ENCODE measurements at places on chromosomes 1 and 21.

DNA sequence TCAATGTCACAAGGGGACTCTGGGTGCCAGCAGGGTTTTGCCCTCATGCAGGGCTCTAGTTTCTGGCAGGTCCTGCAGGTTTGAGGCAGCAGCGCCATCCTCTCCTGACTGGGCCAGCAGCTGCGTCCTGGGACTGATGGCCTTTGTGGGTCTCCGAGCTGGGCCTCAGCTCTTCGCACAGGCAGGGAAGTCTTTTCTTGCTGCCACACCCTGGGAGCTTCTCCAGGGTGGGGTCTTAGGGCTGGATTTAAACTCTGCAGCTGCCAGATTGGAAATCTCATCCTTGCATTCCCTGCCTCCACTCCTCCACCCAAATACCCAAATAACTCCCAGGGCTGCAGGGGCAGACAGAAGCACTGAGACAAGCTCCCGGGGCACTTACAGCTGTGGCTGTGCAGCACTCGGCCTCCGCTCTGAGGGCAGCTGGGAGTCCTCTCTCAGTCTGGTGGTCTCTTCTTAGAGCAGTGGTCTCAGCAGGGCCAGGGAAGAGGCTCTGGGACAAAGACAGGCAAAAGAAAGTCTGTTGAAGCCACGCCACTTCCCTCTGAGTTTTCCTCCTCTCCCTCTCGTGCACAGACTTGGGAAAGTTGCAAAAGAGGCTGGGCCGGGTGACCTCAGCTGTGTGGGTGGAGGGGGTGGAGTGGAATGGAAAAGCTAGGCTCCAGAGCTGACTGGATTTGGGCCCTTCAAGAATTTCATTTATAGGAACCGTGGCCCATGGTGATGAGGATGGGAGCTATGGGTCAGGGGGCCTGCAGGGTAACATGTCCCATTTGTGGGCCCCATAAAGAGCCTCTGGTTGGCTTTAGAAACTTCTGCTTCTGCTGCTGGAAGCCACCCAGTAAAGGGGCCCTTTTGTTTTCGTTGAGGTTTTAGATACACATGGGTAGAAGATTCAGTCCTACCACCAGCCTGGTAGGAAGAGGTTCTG lies at the start of gene RAB7B:
Gene RAB7B, minus strand, starts transcription at position 525 of the 931 bp plus-strand sequence. CDS start 9,260 bp downstream, outside the sequence.
- DNase-seq: no peak

GRCh38 chr1:200627575-200628222 lies 7.1 kb upstream of the KIF14 start:
- no peak for DNase-seq

DNA sequence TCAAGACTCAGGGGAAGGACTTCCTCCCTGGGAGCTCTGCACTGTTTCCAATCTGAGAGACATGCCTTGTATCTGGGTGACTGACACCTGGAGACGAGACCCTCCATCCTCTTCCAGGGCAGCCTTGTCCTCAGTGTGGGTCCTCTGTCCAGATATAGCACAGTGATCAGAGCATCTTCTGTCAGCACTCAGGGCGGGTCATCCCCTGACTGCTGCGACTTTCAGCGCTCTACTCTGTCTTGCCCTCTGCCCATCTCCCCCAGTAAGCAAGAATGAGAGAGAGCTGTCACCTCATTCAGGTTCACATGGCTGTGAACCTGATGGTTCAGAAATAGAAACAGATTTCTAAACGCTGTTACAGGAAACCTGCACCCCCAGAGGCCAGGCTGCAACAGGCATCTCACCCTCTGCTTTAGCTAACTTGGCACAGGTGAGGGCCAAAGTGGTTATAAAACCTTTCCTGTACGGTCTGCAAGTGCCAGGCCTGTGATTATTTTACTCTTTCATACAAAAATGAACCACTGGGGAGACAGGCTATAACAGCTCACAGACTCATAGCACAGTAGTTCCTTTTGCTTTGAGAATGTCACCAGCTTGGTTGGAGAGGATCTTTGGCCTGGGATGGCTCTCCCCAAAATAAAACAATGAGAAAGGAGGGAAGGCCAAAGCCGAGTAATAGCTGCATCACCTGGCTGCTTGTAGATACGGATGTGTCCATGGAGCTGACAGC lies 11.4 kb upstream of the TENT5C start:
- no peak for DNase-seq

DNA sequence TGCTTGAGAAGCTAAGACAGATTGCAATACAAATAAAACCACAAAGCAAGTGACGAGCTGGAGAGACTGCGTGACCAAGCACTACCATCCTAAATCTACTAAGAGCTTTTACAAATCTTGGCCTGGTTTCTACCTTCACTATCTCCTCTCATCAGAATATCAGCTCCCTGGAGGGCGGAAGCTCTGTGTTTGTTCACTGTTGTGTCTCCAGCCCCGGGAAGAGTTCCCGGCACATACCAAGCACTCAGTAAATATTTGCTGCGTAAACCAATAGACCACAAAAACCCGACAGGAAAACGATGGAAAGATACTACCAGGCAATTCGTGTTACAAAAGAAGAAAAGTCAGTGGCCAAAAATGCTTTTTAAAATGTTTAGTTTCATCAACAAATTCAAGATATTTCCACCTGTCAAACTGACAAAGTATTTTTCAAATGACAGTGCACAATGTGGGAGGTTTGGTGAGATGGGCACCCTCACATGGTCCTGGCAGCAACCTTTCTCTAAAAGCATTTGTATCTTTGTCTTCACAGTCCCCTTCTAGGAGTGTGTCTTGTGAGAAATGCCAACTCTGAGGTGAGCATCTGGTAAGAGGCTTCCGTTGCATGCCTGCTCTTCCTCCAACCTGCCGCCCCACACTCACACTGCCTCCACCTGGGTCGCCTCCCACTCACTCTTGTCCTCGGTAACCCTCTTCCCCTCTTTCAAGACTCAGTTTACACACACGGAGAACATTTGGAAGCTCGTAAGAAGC lies 34.7 kb downstream of the SLC1A7 start:
- no peak for DNase-seq

DNA sequence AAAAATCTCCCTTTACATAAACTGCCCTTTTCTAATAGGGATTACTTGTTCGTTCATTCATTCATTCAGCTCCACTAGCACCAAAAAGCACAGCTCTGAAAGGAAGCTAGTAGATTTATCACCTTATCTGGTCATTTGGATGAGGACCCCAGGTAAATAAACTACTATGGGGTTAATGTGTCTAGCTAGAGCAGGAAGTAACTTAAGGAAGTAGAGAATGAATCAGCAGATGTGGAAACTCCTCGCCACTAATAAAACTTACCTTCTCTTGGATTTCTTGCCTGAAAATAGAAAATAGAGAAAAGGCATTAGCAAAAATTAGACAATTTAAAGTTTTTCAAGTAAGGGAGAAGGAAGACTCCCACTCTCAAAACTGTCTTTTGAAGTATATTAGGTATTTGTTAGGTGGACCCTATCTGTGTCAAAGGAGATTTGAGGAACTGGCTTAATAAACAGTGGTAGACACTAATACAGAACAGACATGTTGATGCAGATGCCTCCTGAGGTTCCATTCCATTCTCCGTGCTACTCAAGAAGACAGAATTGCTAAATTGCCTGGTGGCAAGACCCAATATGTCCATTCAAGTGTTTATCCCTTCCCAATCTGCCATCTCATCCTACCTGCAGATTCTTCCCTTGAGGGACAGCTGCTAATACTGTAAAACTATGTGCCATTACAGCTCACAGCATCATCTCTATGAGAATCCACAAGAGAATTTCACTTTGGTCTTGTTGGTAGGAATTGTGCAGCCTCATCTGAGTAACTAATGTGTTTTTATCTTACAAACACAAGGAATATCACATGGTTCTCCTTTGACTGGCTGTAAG lies 14.9 kb downstream of the SELL start:
- DNase-seq: no peak

DNA sequence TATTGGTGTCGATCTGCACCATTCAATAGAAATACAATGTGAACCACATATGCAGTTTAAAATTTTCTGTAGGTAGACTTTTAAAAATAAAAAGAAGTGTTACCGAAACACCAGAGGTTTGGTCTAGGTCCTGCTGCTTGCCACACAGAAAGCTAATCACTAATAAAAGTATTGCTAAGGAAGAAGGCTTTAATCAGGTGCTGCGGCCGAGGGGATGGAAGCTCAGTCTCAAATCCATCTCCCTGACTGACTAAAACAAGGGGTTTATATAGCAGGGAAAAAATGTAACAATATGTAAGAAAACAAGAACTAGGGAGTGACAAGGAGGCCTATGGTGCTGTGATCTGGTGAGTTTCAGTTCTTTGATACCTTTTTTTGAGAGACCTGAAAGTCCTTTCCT lies 99.3 kb downstream of the XPR1 start:
- no peak for DNase-seq

DNA sequence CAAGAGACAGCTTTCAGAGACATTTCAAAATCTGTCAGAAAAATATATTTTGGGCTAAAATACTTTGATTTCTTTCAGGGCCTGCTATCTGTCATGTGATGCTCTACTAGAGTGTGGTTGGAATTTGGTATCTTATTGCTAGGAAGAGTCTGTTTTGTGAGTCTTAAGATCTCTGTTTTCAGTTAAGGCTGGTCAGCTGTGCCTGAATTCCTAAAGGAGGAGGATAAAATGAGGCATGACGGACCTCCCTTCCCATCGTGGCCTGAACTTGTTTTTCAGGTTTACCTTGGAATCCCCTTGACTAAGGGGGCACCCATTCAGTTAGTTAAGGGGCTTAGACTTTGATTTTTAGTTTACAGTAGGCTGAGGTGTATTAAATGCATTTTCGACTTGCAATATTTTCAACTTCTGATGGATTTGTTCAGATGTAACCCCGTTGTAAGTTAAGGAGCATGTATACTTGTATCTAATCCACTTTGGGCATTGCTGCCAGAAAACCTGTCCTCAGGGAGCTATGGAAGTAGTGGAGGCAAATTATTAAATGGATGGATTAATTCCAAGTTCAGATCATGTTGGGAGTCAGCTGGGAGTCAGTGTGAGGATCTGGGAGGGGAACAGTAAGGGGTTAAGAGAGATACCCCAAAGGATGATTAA lies 18.3 kb downstream of the CAPN2 start:
- DNase-seq: no peak

DNA sequence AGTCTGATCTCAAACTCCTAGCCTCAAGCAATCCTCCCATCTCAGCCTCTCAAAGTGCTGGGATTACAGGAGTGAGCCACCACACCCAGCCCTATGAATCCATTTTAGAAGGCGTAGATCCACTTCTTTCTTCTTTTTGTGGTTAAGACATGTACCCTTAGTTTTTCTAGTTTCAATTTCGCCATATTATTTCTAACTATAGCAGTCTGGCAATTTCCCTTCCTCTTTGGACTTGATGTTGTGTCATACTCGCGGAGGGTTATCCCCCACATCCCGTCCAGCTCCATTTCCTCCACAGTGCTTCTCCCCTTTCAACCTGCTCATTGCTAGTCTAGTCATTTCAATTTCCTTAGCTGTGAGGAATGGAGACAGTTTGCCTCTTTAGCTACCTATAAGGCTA lies 5.2 kb upstream of the LRRC8D start:
- no peak for DNase-seq

GRCh38 chr1:232474826-232475225 lies 155.1 kb downstream of the SIPA1L2 start:
- DNase-seq: no peak

DNA sequence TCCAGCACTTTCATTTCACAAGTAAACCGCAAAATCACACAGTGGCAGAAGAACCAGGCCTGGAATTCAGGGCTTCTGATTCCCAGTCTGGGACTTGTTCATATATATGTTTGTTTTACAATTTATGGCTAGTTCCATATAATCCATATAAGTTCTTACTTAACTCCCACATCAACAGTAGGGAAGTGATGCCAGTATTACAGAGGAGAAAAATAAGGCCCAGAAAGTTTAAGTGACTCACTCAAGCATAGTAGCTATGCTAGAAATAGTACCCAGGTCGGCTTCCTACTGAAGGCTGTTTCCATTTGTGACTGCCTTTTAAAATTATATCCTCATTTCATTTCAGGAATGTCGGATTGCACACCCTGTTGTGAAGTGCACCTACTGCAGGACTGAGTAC lies 1.4 kb downstream of the FAM76A start:
- DNase-seq: no peak

- no peak for DNase-seq
These were observed 30.2 kb downstream of the DUSP10 start for GRCh38 chr1:221711656-221712055.

- DNase-seq: no peak
These were observed 70.7 kb downstream of the PGM1 start for GRCh38 chr1:63663873-63664272.

- no peak for DNase-seq
These were observed at the start of gene CRP for GRCh38 chr1:159714529-159714928. CRP (minus strand) TSS chr1:159714589; CDS start chr1:159714485, 104 bp downstream.

All from CD8-positive, alpha-beta memory T cell (primary cell).